Stromal cell of bone marrow (primary cell): ENCODE measurements at places on chromosomes 11 and 22.

DNA sequence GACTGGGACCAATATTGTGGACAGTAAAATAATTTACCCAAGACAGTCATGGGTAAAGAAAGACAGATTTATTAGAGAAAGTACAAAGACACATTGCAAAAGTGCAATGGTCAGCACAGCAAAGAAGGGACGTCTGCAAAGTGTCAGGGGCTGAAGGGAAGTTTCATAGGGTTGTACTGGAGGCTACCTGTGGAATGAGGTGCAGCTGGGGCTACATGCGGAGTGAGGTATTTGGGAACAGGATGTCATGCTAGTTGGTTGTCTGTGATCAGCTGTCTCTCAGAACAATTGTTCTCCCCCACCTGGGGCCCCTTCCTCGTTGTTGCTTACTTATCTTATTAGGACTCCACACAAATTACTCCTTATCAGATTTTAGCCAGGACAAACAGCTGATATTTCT lies 11.4 kb upstream of the APOL3 start:
- DNase-seq: no peak

DNA sequence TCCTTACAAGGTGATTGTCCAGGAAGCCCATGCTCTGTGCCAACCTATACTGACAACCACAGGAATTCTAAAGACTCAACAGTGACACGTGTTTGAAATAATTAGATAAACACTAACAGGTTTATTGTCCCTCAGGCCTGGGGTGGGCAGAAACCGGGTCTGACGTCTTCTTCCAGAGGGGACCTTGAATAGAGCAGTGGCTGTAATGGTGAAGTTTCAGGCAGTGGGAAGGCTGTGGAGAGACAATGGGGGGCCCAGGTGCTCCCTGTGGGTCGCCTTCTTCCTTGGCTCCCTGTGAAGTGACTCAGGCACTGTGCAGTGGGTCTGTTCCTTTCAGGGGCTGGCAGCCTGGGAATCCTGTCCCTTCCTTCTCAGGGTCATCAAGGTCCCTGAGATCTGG lies 54.6 kb downstream of the OTOG start:
- DNase-seq: no peak

DNA sequence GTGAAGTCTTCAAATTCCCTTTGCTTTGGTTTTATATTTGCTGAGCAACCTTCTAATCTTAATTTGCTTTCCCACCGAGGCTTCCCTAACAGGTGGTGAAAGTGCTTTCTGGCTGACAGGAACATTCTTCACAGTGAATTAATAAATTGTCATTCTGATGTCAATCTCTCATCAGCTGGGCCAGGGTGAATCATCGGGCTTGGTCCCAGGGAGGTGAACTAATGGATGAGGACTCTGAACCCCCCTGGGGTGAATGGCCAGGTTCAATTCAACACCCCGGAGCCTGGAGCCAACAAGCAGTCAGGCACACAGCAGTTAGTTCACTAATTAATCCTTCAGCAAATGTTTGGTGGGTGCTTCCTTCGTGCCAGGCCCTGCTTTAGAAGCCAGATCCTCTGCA lies 155.4 kb upstream of the PDGFD start:
- DNase-seq: no peak

DNA sequence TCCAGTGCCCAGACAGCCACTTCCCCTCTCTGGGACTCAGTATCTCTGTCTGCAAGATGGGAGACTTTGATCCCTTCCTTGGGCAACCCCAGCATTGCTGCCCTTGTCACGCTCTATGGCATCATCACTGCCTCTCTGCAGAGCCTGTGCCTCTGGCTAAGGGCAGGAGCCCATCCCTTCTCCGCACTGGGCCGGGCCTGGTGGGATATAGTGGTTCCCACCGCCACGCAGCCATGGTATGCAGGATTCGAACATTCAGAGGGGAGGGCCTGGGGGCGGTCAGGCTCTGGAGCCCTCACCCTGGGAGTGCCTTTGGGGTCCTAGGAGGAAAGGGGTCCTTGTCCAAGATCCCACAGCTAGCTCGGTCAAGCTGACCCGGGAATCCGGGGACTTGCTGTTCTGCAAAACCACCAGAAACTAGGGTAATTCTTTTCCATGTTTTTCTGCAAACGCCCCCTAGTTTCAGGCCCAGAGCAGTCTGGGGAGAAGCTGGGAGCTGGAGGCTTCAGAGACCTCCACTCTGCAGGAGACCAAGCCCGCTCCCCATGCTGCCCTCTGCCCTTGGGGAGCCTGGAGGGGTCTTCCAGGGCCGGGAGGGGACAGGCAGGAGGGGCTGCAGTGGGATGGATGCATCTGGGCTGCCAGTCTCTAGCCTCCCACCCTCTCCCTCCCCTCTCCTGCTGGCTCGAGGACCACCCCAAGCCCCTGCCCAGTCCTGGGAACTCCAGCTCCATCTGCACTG lies 24.4 kb upstream of the CBX7 start:
- no peak for DNase-seq

GRCh38 chr11:56994532-56994931 lies 5.8 kb downstream of the OR5AK2 start:
- DNase-seq: no peak
